ENCODE measurements at places on chromosomes 13 and 19. TPM values are rescaled to one million over a fixed set of nuclear protein-coding genes. Genes with fewer than 3 reads are reported as not detected.

The CACNA1A gene
- 2.6 TPM for total RNA-seq

The FPR1 gene
- total RNA-seq: 0.68 TPM

The F7 gene
- not detected for total RNA-seq

The CNN1 gene
- total RNA-seq: 33.3 TPM

The KLF2 gene
- 19.6 TPM for total RNA-seq

The PRR22 gene
- 0.60 TPM for total RNA-seq

The HPN gene
- 0.94 TPM for total RNA-seq

The RASAL3 gene
- total RNA-seq: not detected

The CFAP97D2 gene
- total RNA-seq: not detected

The CCNA1 gene
- 0.12 TPM for total RNA-seq

The PCSK4 gene
- 0.12 TPM for total RNA-seq

The UQCRFS1 gene
- 35.1 TPM for total RNA-seq

The SMIM44 gene
- total RNA-seq: not detected

The WDR87 gene
- total RNA-seq: not detected

The MAP2K7 gene
- 18.7 TPM for total RNA-seq

The SHANK1 gene
- total RNA-seq: 1.4 TPM

The CD37 gene
- not detected for total RNA-seq

The GAS6 gene
- total RNA-seq: 133 TPM

The SIAH3 gene
- total RNA-seq: not detected

The ZNF726 gene
- total RNA-seq: 0.09 TPM

The RGS9BP gene
- 1.9 TPM for total RNA-seq

The CYSLTR2 gene
- total RNA-seq: not detected

The TTC9B gene
- total RNA-seq: not detected

The ZNF28 gene
- total RNA-seq: 4.7 TPM

The CA11 gene
- total RNA-seq: 2.6 TPM

The DACH1 gene
- 0.09 TPM for total RNA-seq

The SPC24 gene
- 1.5 TPM for total RNA-seq

The ZNF253 gene
- 3.0 TPM for total RNA-seq

The SHKBP1 gene
- 46.7 TPM for total RNA-seq

The TEX29 gene
- not detected for total RNA-seq

The KLK12 gene
- total RNA-seq: not detected

The NXNL1 gene
- not detected for total RNA-seq

The JOSD2 gene
- total RNA-seq: 48.7 TPM

The ZNF880 gene
- 11.6 TPM for total RNA-seq

The ZNF667 gene
- total RNA-seq: 3.3 TPM

The IGLON5 gene
- total RNA-seq: 0.09 TPM

The TEKTIP1 gene
- not detected for total RNA-seq

The ZNF442 gene
- 0.70 TPM for total RNA-seq

The AP1M2 gene
- total RNA-seq: 2.3 TPM

The RNU6-9 gene
- total RNA-seq: not detected

The PRR19 gene
- total RNA-seq: 8.3 TPM

The DMWD gene
- total RNA-seq: 27.6 TPM
